ENCODE measurements at places on chromosomes 5 and 9. TPM values are rescaled to one million over a fixed set of nuclear protein-coding genes. Genes with fewer than 3 reads are reported as not detected.
A peak's percentile ranks its signal among the peaks of the same experiment; 100 is the strongest.

DNA sequence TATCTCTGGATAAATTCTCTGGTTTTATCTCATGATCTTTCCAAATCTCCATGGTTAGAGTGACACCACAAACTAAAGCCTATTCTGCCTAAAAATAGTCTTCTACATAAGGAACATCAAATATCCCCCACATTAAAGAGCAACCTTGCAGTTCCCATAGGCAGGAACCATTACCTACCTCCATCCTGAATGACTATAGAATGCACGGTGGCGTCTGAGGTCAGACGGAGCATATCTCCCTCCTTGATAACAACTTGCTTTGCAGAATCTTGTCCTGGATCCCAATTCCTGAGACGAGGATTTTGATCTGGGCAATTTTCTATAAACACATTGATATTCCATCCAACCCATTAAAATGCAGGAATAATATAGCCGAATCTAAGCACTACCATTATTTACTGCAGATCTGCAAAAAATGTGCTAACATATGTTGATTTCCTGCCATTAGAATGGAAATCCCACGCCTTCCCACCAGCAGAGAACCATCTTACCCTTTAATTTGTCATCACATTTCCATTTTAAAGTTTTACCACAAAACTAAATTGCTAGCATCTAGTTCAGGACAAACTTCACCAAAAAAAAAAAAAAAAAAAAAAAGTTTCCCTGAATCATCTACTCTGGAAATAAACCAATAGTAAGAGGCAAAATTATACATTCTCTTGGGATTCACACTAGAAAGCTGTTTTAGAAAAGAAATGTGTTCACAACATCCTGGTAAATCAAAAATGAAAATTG is 22.1 kb downstream of the CEMIP2 start:
- DNase-seq, result no peak

DNA sequence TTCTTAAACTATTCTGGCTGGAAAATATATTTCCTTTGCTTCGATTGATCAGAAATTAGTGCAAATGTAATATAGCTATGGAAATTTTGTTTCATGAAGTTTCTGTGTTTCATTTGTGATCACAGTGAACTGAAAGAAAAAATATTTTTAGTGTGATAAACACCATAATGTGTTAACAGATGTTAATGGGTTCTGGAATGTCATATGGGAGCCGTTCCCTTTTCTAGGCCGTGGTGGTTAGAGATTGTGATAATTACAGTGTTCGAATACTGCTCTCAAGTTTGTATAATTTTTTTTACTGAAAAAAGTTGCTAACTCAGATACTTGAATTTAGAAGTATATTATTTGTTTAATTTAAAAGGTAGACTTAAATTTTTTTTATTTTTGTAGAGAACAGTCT is 19.3 kb downstream of the GAPVD1 start:
- no peak for DNase-seq

- no peak for DNase-seq
These were observed 87.1 kb upstream of the PPP1R26 start for GRCh38 chr9:135392511-135392910.

Gene FAM219A
- 21.1 TPM for total RNA-seq

Gene ABO
- 29.0 TPM for total RNA-seq

DNA sequence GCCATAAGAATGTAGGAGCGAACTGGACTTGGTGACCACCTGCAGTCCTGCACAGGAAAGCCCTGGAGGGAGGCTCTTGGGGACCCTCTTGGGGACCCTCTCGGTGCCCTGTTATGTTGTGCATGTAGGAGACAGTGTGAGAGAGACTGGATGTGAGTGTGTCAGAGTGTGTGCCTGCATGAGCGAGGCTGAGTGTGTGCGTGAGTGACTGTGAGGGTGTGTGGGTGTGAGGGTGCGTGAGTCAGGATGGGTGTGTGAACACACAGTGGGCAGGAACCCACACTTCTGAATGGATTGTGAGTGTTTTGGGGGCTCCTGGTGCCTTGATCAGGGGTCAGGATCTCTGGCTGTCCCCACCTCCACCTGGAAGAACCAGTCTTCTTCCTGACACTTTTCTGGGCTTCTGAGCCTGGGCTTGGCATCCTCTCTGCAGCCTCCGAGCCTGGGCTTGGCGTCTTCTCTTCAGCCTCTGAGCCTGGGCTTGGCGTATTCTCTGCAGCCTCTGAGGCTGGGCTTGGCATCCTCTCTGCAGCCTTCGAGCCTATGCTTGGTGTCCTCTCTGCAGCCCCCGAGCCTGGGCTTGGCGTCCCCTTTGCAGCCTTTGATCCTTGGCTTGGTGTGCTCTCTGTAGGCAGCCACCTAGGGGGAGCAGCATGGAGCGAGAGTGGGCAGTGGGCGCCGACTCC is 25.6 kb upstream of the ANKRD33B start:
- peak; percentile 24 for DNase-seq

Data from kidney (tissue), 22 donors.